Fibroblast of villous mesenchyme (primary cell): ENCODE measurements at places on chromosomes 6 and 20. TPM values are rescaled to one million over a fixed set of nuclear protein-coding genes. Genes with fewer than 3 reads are reported as not detected.

DNA sequence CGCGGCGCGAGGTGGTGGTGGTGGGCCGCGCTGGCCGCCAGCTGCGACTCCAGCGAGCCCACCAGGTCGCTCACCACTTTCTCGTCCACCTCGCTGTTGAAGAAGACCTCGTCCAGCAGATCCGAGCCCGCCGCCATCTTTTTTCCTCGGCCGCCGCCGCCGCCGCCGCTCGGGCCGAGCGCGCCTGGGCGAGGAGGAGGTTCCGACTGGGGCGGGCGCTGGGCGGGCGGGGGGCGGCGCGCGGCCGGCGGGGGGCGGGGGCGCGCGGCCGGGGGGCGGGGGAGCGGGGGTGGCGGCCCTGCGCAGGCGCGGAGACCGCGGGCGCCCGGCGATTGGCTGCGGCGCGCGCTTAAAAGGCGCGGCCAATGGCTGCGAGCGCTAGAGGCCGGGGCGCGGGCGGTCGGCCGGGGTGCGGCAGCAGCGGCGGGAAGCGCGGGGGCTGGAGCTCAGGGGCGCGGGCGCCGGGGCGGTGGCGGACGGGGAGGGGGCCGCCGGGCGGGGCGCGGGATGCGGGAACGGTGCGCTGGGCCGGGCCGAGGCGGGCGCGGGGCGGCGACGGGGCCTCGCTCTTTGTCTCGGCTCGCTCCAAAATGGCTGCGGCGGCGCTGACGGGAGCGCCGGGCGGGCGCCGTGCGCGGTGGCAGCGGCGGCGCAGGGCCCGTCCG is at the start of gene TAF4:
Gene TAF4, minus strand, starts transcription at position 208 of the 665 bp plus-strand sequence. Its CDS starts 71 bp downstream, at position 137.
- peak; percentile 70 for DNase-seq

GRCh38 chr6:108211671-108212070 is 45.8 kb downstream of the NR2E1 start:
- no peak for DNase-seq

GRCh38 chr6:96645106-96645505 is 82.2 kb downstream of the FHL5 start:
- DNase-seq: no peak

DNA sequence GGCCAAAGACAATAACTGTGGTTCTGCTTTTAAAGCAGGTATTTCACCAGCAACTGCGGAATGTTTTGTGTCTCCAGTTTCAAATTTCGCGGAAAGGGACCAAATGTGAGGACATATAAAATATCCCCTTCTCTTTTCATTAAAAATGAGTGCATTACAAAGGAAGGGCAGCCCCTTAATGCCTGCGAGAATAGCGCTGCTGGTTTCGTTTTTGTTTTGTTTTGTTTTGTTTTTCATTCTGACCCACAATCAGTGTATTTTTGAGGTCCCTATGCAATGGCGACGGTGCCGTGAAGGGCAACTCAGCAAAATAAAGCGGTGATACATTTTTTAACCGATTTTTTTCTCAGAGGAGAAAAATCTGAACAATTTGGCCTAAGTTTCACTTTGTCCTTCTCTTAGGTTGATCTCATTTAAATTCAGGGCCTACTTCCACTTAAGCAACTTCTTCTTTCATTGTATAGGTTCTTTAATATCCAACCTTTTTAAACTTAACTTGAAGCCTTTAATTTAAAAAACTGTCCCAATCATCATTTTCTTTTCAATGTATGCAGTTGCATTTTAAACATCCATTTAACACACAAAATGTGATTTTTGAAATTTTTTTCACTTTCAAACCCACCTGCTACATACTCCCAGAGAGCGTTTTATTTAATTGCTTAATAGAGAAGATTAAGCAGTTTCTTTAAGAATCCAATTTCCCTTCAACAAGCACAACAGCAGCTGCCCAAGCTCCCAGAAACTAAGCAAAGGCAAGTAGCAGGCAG is 2.9 kb upstream of the HIVEP2 start:
- DNase-seq: no peak

DNA sequence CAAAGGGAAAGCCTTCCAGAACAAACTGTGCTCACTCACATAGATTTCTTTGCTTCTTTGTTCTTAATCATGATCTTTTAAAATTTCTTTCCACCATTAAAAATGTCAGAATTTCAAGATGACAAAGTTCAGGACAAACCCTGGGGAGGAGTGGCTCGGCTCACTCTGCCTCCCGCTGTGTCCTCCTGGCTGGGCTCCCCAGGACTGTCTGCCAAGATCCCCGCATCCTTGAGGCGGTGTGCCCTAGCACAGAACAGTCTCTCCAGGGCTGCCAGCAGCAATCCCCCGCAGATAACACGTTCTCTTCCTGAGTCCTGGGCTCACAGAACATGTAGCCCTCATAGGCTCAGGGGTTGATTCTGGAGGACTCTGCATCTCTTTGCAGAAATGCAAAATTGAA is 98.4 kb upstream of the KCNG1 start:
- DNase-seq: no peak

DNA sequence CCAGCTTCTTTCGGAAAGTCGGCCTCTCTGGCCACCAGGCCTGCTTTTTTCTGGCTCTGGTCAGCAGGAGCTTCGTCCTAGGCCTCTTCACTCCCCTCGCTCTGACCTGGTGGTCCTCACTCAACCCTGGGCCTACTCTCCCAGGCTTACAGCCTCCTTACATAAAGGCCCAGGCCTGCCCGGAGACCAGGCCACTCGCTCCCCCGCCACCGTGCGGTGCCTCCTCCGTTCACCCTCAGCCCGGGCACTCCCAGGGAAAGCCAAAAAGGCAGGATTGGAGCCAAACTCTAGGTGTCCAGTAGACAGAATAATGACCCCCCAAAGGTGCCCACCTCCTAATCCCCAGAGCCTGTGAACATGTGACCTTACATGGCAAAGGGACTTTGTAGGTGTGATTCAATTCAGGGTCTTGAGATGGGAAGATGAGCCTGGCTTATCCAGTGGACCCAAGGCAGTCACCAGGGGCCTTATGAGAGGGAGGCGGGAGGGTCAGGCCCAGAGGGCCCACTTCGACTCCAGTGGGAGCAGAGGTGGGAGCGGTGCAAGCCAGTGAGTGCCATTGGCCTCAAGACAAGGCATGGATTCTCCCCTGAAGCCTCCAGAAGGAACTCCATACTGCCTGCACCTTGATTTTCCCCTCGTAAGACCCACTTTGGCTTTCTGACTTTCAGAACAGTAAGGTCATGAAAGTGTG is 118.6 kb upstream of the PTPN1 start:
- no peak for DNase-seq

DNA sequence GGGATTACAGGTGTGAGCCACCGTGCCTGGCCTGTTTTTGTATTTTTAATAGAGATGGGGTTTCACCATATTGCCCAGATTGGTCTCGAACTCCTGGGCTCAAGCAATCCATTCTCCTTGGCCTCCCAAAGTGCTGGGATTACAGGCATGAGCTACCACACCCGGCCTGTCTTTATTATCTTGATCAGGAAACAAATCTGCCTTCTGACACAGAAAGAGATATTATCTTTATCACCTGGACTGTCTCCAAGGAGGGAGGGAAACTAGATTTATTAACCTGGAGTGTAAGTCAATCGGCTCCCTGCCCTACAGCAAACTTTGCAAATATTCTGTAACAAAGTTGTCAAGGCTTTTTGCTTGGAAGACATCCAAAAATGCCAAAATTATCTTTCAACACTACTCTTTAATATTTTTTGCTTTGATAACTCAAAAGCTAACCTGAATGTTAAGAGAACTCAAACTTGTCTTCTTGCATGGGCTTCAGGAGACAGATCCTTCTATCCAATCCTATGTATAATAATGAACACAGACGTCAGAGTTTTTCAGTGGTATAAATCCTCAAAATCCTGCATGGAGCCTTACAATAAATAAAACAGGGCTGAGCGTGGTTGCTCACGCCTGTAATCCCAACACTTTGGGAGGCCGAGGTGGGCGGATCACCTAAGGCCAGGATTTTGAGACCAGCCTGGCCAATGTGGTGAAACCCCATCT is 85.0 kb upstream of the LOC128125822 start:
- no peak for DNase-seq

- DNase-seq: no peak
Measured at GRCh38 chr20:52405417-52405816, 213.8 kb upstream of the ZFP64 start.

DNA sequence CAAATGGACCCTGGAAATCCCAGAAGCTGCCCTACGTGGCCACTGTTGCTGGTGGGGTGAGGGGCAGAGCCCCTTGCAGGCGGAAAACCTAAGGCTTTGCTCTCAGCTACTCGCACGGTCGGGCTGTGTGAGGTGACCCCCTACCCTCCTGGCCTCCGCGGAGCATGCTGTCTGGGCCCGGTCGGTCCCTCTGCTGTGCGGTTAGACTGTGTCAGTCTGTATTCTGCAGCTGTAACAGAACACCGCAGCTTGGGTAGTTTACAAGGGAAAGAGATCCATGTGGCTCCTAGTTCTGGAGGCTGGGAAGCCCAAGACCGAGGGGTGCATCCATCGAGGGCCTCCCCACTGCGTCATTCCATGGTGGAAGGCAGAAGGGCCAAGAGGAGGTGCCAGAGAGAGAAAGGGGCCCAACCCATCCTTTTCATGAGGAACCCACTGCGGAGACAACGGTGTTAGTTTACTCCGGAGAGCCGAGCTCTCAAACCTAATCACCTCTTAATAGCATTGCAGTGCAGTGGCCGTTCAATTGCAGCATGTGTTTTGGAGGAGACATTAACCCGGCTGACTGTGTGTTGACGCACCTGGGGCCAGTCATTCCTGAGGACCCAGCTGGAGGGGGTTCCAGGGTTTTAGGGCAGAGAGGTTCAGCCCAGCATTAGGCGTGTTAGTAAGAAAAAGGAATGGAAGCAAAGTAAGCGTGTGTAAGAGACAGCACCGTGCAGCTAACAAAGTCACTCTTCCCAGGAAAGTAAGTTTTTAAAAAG is 18.3 kb downstream of the COL9A3 start:
- DNase-seq: no peak

- peak; percentile 36 for DNase-seq
Measured at GRCh38 chr20:856361-856775, 22.9 kb downstream of the FAM110A start.

DNA sequence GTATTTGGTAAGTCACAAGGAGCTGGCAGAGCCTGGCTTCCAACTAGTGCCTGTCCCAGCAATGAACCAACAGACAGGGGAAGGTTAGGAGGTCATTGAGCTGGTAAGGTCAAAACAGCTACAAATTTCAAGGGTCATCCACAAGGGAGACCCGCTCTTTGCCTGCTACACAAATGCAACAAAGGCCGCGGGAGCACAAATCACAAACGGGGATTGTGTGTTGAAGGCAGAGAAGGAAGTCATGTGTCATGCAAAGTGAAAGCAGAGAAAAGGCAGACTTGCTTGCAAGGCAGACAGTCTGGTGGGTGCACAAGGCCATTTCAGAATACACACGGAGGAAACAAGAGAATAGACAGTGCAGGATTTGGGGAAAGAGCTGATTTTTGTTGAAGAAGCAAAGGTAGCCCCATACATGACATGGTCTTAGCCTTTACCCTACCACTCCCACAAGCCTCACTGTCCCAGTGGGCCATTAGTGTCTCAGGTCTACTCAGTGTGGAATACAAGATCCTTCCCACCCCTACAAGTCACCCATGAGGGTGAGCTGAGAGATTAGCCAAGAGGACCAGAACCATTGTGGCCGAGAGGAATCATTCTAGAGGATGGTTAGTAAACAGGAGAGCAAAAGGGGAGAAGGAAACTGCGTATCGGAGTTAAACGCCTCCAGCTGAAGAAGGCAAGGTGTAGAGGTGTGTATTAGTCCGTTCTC is 18.1 kb upstream of the SAMHD1 start:
- no peak for DNase-seq

DNA sequence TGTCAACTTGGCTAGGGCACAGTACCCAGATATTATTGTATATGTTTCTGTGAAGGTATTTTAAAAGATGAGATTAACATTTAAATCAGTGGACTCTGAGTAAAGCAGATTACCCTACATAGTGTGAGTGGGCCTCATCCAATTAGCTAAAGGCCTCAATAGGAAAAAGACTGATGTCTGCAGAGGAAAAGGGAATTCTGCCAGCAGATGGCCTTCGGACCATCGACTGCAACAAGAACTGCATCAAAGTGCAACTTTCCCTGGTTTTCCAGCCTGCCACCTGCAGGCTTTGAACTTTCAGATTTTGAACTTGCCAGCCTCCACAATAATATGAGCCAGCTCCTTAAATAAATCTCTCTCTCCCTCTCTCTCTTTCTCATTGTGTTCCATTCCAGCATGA is 80.5 kb downstream of the IMPG1 start:
- DNase-seq: no peak

The HSPA12B gene
- under 0.01 TPM in 1 of 2 replicates, not detected in the other for total RNA-seq

The CST9L gene
- total RNA-seq: not detected in 2 replicates

The MYB gene
- total RNA-seq: 0.32 and 0.43 TPM in 2 replicates

The HTR1E gene
- not detected in 2 replicates for total RNA-seq

The RAB5IF gene
- 67.3 and 103 TPM in 2 replicates for total RNA-seq

The STX7 gene
- 16.8 and 27.2 TPM in 2 replicates for total RNA-seq

The LAMP5 gene
- total RNA-seq: not detected in 2 replicates

The PLCB1 gene
- total RNA-seq: 19.0 and 35.4 TPM in 2 replicates

The ID4 gene
- 2.2 and 4.2 TPM in 2 replicates for total RNA-seq
